ENCODE measurements at places on chromosomes 16 and 17. TPM values are rescaled to one million over a fixed set of nuclear protein-coding genes. Genes with fewer than 3 reads are reported as not detected.

DNA sequence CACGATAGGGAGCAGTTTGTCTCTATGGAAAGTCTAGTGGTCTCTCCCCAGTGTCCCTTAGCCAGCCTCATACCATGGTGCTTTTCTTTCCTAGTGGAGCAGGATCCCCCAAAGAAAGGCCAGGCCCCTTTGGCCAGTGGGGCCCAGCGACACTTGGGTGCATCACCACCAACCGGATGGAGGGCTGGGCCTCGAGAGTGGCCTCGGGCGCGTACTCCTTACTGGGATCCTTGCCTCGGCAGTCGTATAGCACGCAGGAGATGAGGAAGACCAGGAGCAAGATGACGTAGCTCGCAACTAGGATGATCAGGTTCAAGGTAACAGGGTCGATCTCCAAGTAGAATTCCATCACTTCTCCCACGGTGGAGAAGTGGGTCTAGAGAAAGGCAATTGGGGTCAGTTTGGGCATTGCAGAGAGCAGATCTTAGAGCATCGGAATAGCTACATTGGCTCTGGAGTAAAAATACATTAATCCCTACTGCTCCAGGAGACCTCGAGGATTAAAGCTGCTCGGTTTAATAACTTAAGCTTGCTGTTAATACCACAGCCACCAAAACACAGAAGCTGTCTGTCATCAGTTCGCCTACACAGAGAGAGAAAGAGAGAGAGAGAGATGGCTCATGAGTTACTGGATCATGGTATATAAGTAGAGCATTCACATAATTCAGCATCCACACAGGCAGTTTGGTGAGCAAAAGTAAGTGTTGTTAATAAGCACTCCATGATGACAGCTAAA is at the start of gene SMIM36:
SMIM36 (minus strand) TSS at position 467 of the 736 bp plus-strand sequence.
- no peak for DNase-seq

GRCh38 chr16:58415003-58415402 is 22.7 kb downstream of the GINS3 start:
- no peak for DNase-seq

DNA sequence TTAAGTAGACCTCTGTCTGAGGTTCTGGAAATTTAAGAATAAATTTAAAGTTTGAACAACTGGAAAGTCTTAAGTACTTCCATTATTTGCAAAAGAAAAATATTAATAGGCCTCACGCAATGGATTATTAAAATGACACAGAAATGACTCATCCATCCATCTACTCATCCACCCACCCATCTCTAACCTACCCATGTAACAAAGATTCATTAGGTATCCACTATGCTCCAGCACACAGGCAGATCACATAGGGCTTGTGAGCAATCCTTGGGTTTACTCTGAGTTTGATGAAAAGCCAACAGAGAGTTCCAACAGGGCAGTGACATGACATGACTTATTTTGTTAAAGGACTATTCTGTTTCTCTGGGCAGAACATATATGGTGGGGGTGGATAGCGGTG is 93.3 kb downstream of the HELZ start:
- DNase-seq: peak; percentile 14

Gene TP53TG3C
- not detected for polyA plus RNA-seq

Gene METTL2A
- 14.6 TPM for polyA plus RNA-seq

DNA sequence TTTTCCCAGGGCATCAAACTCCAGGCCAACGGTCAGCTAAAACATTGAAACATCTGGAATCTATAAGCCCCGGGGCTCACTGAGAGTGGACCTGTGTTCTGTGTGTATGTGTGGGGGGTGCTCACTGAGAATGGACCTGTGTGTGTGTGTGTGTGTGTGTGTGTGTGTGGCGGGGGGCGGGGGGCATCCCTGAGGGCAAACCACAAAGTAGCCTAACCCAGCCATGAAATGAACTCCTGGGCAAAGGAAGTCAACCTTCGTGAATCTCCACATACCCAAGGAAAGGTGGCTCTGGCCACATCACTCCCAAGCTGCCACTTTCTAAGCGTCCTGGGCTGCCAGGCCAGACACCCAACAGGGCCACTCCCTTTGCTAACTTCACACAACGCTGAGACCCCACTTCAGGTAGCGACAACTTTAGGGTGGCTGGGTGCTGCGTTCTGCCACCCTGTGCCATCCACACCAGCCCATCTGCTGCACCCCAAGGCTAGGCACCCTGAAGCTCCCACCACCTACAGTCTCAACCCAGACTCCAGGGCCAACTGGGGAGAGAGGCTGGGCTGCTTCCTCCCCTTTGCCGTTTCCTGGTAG is 1.6 kb downstream of the MAFG start:
- DNase-seq: no peak

- DNase-seq: no peak
These were observed 390 bp downstream of the FOXL1 start for GRCh38 chr16:86578611-86579267.

GRCh38 chr17:45320349-45320930 is 3.6 kb upstream of the MAP3K14 start:
- DNase-seq: peak; percentile 78

GRCh38 chr17:63477480-63478440 is 899 bp downstream of the ACE start:
- DNase-seq: no peak

DNA sequence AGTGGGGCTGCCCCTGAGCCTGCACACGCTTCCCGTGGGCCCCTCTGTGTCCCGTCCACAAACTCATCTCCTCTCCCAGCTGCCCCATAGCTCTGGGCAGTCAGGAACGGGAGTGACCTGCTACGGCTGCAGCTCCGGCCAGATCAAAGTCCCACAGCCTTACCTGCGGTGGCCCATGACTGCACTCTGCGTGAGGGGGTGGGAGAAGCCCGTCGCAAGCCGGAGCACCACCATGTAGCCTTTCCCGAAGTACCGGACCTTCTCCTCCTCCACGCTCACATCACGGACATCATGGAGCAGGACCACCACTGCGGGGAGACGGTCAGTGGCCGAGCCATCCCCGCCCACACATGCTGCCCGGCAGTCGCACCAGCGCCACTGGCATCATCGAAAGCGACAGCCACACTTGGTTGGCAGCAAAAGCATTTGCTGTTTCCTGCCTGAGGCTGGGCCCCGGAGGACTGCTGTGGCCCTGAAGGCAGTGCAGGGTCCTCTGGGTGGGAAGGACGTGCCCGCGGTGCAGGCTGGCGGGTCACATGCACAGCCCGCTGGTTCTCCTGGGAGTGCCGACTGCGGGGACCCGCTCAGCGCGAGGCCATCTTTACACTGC is 6.2 kb downstream of the CYBC1 start:
- no peak for DNase-seq

DNA sequence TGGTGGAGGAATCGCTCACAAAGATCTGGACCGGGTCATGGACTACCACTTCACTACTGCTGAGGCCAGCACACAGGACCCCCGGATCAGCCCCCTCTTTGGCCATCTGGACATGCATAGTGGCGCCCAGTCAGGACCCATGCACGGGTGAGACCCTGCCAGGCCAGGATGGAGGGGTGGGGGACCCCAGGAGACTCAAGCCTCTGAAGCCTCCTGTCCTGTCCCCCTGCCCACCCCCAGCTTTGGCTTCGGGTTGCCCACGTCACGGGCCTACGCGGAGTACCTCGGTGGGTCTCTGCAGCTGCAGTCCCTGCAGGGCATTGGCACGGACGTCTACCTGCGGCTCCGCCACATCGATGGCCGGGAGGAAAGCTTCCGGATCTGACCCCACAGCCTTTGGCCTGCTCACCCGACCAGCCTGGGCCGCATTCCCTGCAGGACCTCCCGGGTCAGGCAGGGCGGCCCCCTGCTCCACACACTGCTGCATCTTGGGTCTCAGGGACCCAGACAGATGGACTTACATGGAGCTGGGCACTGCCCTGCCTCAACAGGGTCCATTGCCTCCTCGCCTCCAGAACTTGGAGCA is 3.8 kb downstream of the BCKDK start:
- DNase-seq: no peak

Gene IRX3
- 2.3 TPM for polyA plus RNA-seq

Gene GAS7
- polyA plus RNA-seq: 1.2 TPM

GRCh38 chr17:82566129-82566960 is 46.8 kb downstream of the FOXK2 start:
- no peak for DNase-seq

DNA sequence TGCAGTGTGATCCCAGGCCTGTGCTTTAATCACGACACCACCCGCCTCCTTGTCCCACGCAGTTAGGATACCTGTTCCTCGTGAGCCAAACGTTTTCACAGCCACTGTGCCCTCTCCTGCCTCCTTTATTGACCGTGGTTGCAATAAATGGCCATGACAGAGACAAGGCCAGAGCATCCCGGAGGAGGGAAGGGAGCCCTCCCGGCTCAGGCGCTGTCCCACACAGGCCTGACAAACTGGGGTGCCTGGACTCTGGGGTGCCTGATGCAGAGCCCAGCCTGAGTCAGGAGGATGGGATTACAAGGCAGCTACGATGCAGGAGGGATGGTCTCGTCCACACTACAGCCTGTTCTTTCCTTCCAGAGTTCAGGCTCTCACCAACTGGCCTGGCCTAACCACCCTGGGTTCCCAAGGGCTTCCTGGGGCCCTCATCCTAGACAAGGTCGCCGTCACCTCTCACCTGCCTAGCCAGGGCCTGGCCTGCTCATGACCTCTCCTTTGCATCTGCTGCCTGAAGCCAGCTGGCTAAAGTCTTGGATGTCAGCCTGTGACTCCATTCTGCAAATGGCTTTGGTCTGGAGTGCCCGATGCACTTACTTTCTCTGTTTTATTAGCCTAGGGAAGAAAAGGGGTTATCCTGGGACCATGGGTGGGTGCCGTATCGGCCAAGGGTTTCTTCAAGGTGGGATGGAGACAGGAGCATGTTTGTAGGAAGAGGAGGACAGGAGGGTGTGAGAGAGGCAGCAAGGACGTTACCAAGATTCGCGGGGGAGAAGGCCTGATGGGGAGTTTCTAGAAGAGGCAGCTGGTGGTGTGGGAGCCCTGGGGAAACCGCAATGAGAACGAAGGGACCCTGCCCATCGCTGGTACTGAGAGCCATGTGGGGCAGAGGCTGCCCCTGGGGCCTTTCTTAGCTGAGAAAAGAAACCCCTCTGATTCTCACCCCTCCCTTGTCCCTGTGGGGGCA is 234.3 kb upstream of the TNRC6C start:
- no peak for DNase-seq

GRCh38 chr17:67183531-67183930 is 61.5 kb downstream of the HELZ start:
- no peak for DNase-seq

DNA sequence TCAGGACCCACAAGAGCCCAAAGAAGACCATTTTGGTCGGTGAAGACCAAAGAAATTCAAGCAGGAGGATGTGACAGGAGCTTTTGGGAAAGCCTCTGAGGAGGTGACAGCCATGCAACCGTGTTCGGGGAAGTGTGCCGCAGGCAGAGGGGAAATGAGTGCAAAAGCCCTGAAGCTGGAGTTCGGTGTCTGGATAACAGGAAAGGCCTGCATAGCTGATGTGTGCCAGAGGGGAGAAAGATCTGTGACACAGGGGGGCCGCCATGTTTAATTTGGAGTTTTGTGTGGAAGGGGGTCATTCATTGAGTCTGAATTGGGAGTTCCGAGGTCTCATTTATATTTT is 870 bp upstream of the ZC3H7A start:
- no peak for DNase-seq

DNA sequence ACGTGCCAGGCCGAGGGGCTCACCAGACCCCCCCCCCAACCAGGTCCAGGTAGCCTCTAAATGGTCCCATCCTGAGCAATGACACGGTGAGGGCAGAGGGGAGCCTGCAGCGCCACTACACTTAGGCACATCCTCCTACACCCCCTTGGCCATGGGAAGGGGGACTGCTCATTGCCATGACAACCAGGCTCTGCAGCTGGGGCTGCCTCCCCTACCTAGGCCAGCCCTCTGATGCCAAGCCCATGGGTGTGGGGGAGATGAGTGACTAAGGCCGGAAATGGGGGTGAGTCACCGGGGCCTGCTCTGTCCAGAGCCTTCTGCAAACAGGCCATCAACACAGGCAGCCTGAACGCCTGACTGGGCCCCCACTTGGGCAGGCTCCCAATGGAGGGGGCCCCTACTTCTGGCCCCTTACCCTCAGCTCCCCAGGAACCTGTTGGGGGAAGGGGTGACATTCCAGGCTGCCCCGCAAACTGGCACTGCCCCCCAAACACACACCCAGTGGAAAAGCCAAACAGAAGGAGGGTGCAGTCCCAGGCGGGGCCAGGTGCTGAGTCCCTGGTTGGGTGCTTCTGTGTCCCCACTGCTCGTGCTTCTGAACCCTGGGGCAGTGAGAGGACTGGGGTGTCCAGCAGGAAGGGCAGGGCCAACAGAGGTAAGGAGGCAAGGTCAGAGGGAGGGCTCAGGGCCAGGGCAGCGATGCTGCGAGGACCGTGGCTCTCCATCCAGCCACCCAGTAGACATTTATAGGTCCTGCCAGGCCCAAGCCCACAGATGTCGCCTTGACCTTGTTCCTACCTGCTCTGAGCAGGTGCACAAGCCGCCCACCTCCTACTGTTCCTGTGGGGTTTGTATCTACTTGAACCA is 8.2 kb downstream of the PLCD3 start:
- no peak for DNase-seq

DNA sequence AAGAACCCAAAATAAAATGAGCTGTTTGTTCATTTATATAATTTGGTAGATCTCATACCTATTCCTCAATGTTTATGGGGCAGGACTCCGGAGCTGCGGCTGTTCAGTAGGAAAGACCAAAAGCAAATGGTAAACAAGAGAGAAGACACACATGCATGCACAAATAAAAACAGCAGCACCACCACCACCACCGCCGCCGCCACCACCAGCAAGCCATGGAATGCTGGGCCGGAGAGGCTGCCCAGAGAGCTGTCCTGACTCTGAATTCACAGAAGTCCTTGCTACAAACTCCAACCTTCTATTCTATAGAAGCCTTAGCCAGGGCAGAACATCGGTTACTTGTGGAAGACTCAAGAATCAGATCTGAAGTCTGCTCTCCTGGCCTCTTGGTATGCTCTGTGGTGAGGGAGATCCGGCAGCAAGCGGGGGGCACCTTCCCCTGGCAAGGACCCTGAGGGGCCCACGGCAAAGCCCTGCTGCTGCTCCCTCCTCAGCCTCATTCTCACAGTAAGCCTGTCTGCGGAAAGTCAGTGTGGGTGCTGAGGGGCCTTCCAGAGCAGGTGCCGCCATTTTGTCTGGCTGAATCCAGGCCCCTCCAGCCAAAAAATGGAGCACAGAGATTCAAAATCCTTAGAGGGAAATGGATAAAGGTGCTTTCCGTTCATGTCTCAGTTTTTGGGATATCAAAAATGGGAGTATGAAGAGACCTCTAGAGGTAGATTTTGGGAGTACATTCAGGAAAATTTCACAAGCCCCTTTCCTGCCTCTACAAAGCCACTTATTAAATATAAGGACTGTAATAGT is 6.4 kb upstream of the FOXJ1 start:
- DNase-seq: no peak

Measured in BJ (cell line).